ENCODE measurements at places on chromosomes 7 and 10.

- no peak for DNase-seq
These were observed 3.3 kb downstream of the WIPF3 start for GRCh38 chr7:29809533-29810155.

DNA sequence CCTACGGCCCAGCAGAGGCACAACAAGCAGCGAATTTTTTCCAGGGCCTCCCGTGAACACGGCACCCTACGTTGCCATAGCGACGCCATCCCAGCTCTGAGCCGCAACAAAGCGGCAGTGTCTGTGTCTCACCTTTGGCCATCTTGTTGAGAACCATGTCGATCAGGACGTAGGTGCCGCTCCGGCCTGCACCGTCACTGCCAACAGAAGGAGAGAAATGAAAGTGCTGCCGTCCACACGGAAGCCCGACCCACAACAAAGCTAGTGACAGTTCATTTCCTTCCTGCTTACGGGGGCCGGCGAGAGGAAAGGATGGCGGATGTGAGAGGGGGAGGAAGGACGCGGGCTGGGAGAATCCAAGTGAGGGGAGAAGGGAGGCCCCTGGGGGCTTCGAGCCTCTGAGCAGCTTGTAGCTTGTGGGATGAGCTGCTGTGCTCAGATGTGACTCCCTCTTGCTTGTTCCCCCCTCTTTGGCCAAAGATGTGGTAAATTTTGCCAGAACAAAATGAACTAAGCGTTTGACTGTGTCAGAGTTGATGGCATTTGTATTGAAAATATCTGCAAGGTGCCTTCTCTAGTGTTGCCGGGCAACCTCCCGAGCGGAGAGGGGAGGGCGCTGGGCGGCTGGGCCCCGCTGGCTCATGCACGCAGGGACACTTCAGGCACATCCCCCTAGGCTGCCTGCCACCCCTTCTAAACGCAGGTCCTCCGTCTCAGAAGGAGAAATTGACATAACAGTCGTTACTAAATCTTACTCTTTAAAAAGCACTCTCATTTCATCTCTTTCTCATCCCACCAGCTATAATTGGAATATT, 232.2 kb downstream of the DNAJB6 start:
- peak; percentile 23 for DNase-seq

DNA sequence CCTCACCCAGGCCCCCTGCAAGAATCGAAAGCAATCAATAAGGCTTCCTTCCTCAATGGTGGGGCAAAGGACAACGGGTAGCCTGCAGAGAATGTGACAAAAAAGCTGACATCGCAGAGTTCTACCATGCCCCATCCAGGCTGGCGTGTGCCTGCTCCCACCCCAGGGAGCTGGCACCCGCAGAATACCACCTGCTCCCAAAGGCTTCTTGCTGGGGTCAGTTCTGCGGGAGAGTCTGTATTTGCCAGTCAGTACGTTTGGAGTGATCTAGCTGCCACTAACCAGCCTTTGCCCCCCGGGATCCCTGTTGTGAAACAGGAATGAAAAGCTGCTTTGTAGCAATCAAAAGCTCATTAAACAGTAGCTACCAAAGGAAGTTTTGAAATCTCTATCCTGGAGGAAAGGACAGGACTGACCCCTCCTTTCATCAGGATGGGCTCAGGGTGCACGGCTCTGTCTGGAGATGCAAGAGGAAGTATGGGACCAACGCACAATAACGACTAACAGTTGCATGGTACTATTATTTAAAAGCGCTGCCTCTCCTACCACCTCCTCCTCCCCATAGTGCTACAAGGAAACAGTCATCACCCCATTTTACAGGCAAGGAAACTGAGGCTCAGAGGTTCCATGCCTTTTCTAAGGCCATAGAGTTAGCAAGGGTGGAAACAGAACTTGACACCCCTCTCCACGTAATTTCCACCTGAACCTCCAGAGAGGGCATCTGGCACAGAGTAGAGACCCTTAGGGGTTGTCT, 67.0 kb downstream of the FGFR2 start:
- no peak for DNase-seq

GRCh38 chr10:31209478-31209877, 109.5 kb upstream of the ZEB1 start:
- DNase-seq: no peak

DNA sequence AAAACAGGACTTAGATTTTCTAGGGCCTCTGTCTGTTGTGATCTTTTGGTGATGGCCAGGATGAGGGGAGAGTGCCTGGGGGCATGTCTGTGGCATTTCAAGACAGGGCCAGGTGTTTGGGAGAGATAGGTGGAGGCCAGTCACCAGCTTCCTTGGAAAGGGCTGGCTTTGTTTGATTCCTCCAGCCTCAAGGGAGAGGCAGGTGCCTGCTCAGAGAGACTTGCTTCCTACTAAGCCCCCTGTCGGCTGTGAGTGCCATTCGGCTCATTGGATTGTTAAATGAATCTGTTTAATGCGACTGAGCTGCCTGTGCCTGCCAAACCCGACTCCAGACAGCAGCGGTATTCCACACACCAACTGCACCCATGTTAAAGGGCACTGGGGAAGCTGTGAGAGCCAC, 304.1 kb upstream of the COBL start:
- no peak for DNase-seq

DNA sequence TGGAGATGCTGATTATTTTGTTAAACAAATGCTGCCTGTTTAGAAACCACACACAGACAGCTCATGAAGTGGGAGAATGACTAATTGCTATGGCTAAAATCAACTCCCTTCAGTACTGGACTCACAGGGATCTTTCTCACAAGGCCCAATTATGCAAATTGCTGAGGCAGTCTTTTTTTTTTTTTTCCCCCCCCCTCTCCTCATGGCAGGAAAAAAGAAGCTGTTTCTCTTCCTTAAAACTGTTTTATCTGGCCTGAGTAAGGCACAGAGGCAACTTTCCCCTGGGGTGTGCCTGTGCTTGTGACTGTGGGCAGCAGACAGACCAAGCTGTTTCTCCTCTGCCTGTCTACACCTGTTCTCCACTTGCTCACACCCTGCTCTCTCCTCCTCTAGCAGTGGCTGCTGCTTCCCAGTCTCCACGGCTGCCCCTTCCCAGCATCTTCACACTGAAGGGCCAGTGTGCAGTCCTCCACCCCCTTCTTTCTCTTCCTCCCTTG, 65.4 kb upstream of the STEAP1B start:
- DNase-seq: no peak

- no peak for DNase-seq
These were observed 216.6 kb upstream of the YAE1 start for GRCh38 chr7:39349452-39350123.

- DNase-seq: no peak
These were observed 915.4 kb upstream of the AUTS2 start for GRCh38 chr7:68682910-68683309.

- DNase-seq: no peak
These were observed 80.7 kb downstream of the INHBA start for GRCh38 chr7:41621953-41622831.

DNA sequence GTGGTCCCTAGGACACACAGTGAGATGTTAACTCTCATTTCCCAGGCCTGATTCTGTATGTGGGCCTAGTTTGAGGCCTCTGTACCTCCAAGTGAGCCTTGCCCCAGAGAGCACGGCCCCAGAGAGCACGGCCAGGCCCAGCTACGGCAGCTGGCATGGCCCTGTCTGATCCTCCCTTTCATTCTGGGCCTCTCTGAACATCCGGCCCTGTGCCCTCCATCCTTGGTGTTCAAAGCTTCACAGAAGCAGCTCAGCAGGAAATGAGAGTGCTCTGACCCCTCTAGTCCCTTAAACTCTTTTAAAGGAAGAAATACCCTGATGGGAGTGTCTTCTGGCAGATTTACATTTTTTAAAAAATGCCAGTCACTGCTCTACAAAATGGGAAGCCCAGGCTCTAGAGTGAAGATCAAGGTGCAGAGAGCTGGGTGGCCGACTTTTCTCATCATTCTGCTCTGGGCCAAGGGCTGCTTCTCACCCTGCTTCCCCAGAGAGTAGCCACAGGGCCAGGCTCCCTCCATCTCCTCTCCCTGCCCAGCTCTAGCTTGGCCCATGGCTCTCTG, 171.9 kb downstream of the RPS24 start:
- no peak for DNase-seq

GRCh38 chr10:101781984-101782810, 1.0 kb downstream of the NPM3 start:
- DNase-seq: no peak

DNA sequence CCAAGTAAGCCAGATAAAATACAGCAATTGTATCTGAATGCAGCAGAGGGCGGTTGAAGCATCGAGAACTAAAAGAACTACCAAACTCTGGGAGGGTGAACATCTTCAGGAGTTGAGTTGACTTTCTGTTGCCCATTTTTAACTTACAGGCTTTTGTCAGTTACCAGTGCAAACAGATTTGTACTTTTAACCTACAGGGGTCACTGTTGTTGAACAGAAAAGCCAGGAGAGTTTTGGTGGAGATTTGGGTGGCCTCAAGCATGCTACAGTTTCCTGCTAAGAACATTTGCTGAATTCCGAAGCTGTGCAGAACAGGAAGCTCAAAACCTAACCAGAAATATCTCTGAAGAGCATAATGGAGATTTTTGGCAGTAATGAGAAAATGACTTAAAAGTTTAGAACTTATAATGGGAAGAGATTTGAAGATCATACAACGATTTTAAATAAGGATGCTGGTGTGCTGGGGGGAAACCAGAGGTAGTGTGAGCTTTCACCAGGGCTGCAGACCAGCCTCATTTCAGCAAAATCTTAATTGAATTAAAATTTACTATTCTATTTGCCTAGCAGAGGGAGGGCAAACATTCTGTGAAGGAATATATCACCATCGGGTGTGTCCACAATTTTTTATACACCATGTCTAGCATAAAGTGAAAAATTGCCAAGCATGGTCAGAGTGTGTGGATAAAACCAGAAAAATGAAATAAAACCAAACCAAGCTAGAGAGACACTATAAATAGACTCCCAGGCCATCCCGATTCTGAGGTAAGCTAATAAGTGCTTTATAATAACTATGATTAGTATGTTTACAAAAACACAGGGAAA, 208.6 kb upstream of the CCDC6 start:
- no peak for DNase-seq

GRCh38 chr7:31109751-31110150, 57.6 kb downstream of the ADCYAP1R1 start:
- no peak for DNase-seq

DNA sequence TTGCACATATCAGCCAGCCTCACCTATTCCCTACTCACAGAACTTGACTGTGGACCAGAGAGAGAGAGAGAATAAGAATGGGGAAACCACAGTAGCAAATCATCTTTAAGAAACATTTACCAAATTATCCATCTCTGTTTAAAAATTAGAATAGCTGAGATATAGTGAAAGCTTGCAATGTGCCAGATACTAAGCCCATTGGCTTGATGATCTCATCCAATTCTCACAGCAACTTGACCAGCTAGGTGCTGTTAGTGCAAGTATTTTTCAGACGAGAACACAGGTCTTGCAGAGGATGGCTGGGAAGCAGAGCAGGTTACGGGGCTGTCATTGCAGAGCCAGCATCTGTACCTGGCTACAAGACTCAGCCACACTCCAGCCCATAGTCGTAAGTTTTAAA, 50.9 kb downstream of the KLF6 start:
- no peak for DNase-seq

DNA sequence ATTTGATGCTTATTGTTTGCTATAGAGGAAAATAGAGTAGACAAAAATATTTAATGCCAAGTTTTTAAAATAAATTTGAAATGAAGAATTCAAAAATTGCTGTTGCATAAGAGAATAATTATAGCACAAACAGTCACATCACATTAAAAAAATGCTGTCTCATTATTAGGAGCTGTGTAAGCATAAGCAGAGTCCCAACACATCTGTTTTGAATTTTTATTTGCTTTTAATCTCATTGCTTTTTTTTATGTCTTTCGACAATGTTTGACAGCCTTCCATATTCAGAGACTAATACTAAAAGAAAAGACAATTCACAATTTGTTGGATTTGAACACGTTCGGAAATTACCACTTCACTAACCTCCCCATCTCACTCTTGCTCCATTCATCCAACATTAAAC, 143.5 kb downstream of the TFPI2 start:
- DNase-seq: no peak

GRCh38 chr7:159013825-159014289, 130.8 kb downstream of the VIPR2 start:
- no peak for DNase-seq

DNA sequence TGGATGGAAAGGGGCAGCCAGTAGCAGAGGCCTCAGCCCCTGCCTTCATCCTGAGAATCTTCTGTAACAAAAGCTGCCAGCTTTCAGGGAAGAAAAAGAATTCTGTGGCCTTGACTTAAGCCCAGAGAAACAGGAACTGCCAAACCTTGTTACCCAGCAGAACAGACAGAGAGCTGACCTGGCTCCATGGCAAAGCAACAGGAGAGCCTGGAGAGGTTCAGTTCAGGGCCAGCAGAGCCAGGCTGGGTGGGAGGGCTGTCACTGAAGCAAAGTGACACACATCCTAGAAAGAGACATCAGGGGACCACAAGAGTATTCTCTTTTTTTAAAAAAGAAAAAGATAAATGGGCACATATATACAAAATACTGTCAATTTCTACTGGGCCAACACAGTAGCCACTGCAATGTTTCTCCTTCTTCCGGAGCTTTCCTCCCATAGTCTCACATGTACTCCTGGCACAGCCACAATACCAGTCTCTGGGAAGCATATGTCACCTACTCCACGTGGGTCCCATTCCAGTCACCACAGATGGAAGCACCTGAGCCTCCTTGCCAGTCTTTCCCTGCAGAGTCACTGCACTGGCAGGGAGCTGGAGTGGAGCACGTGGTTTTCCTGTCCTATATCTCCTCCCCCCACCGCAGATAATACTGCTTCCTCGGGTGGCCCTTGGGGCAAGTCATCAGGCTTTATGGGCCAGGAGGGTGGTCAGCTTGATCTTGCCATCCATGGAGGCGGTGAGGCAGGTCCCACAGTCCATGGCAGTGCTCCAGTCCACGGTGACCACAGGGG, 15.2 kb upstream of the CYREN start:
- no peak for DNase-seq

GRCh38 chr7:123208793-123209192, 9.0 kb upstream of the SLC13A1 start:
- no peak for DNase-seq

- DNase-seq: no peak
These were observed 389.6 kb upstream of the PODXL start for GRCh38 chr7:131945957-131946544.

- no peak for DNase-seq
These were observed 5.8 kb upstream of the IGFBP1 start for GRCh38 chr7:45882465-45882810.

DNA sequence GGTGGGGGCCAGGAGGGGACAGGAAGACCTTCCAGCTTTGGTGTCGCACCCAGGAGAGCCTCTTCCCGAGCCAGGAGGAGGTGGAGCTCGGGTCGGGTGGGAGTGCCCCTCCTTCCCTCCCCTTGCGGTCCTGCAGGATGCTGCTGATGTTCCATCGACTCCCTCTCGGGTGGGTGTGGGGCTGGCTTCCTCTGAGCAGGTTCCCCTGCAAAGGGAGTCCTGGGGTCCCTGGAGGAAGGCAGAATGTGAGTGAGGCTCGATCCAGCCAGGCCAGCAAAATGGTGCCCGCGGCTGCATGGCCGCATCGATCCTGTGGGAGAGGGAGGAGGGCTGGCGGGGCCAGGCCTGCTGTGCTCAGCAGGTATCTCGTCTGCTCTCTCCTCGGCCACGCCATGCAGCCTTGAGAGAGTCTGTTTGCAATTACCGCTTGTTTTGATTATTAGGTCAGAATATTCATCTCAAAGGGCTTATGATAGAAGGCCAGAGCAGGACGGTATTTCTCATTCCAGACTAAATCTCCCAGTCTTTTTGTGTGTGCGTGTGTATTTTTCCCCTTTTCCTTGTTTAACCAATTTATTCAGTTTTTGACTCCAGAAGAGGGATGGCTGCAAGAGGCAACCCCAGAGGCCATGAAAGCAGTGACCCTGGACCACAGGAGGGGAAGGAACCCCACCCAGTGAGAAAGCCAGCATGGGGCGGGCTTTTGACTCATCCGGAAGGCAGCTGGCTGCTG, 137.3 kb upstream of the ZMIZ1 start:
- no peak for DNase-seq

Measured in activated CD8-positive, alpha-beta memory T cell treated with anti-CD3 and anti-CD28 coated beads for 1 hour (primary cell).